ENCODE measurements at places on chromosomes 3 and 15.

GRCh38 chr3:43559961-43560360 is 61.9 kb downstream of the ANO10 start:
- no peak for DNase-seq

DNA sequence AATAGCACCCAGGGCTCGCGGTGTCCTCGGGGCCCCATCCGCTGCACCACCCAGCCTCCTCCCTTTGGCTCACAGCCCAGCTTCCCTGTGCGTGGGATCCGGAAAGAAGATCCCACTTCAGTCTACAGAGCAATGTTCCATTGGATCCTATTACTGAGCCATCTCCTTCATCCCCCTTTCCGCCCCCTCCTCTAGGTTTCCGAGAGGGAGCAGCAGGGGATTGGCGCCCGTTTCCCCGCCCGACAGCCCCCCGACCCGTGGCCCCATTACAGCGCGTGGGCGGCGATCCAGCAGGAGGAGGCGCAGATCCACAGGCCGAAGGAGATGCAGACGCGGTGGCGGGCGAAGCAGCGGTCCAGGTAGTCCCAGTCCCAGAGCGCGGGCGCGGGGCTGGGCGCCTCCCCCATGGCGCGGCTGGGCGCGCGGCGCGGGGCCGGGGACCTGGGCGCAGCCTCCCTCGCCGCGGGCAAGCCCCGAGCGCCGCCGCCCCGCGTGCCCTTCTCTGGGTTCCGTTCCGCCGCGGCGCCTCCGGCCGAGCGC is 340 bp downstream of the TMEM44 start:
- no peak for DNase-seq

- no peak for DNase-seq
Measured at GRCh38 chr3:40265181-40265580, 44.3 kb upstream of the EIF1B start.

DNA sequence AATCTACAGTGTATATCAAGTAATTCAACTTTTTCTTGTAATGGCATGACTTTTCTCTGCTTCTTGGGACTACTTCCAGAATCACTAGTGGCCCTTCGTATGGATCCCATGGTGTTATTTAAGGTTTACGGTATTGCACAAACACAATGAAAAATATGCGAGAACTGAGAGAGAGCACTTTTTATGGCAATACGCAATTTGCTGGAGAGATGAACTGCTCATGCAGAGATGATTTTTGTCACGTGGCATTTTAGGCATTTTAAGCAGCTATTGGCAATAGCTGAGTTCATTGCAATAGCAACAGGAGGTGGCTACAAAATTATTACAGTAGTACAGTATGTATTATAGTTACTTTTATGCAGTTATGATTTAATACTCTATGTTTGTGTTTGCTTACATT is 294.0 kb downstream of the UBE2E2 start:
- no peak for DNase-seq

DNA sequence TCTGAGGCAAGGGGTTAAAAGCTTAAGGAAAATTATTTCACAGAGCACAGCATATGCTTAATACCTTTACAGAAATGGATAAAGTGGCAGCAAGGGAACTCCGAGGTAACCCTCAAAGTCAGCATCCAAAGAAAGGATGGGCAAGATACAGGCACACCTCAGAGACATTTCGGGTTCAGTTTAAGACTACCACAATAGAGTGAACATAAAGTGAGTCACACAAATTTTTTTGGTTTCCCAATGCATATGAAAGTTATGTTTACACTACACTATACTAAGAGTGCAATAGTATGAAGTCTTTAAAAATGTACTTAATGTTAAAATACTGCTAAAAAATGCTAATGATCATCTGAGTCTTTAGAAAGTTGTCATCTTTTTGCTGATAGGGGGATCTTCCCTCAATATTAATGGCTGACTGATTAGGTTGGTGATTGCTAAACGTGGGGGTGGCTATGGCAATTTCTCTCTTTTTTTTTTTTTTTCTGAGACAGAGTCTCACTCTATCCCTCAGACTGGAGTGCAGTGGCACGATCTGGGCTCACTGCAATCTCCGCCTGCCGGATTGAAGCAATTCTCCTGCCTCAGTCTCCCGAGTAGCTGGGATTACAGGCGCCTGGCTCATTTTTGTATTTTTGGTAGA is 10.0 kb downstream of the UBR1 start:
- no peak for DNase-seq

- no peak for DNase-seq
Measured at GRCh38 chr15:78605680-78606079, 15.1 kb downstream of the CHRNA3 start.

DNA sequence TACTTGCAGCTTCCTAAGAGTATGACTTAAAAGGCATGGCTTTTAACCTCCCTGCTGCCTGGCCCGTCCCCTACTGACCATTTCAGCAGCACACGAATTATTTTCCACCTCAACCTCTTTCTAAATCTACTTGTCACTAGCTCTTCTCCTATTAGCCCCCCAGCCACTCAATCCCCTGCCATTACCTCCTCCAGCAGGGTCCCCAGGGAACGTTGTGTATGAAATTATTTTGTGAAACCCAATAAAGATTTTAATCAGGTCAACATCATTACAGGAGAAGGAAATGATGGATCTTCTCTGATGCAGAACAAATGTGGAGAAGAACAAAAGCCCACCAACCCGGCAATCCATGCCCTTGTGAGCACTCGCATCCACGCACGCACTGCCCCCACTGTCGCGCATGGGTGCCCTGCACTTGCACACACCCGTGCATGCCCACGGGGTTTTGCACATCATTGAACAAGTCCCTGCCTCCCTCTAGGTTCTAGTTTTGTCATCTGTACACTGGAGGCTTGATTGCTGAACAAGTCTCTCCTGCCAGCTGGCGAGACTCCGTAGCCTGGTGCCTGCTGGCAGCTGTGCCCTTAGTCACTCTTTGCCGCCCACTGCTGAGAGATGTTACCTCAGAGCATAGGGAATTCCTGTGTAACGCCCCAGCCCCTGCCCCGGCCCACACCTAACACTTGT is 51.6 kb downstream of the LINGO1 start:
- DNase-seq, result no peak

GRCh38 chr3:41682996-41683395 is 278.9 kb downstream of the ULK4 start:
- peak; percentile 75 for DNase-seq

GRCh38 chr3:108393128-108393900 is 97.0 kb downstream of the HHLA2 start:
- DNase-seq, result no peak

- no peak for DNase-seq
Measured at GRCh38 chr3:51734572-51734907, 27.7 kb downstream of the GRM2 start.

- peak; percentile 85 for DNase-seq
Measured at GRCh38 chr3:153221748-153222162, 59.7 kb downstream of the RAP2B start.

GRCh38 chr3:190644035-190644434 is 130.2 kb downstream of the IL1RAP start:
- no peak for DNase-seq

- no peak for DNase-seq
Measured at GRCh38 chr3:176074096-176074495, 1123.2 kb downstream of the TBL1XR1 start.

- peak; percentile 48 for DNase-seq
Measured at GRCh38 chr3:115825046-115825445, 201.7 kb downstream of the GAP43 start.

- DNase-seq, result no peak
Measured at GRCh38 chr3:193396451-193397244, 18.1 kb upstream of the ATP13A5 start.

DNA sequence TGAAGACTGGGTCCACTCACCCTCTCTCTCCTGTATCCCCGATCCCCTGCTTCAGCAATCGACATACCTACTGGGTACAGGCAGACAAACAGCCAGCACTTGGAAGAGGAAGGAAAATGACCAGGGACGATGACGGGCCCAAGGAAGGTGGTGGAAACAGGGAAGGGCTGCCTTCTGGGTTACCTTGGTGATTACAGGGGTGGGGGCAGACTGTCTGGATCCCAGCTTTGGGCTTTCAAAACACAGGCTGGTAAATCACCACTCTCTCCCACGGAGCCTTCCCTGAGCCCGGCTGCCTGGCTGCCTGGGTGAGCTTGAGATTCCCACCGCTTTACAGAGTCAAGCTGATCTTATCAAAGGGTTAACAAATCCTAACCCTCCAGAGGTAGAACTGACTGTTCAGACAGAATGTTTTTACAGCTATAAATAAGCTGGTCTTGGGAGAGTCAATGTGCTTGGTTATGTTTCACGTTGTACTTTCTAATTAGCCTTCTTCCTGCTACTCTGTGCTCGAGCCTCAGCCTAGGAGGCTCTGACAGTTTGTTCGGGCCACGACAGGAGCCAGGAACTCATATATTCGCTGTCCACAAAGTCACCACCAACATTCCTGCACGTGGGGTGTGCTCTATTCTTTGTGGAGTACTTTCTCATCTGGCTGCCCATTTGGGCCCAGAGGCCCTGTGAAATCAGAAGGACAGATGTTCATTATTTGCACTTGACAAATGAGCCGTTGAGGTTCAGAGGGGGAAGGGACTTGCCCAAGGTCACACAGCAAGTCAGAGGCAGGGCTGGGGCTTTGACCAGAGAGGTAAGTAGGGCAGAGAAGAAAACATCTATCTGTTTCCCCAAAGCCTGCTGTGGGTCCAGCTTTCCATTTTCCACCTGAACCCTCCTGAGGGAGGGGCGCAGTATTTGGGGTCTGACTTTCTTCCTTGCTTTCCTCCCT is 63.5 kb downstream of the FEM1B start:
- DNase-seq, result no peak

DNA sequence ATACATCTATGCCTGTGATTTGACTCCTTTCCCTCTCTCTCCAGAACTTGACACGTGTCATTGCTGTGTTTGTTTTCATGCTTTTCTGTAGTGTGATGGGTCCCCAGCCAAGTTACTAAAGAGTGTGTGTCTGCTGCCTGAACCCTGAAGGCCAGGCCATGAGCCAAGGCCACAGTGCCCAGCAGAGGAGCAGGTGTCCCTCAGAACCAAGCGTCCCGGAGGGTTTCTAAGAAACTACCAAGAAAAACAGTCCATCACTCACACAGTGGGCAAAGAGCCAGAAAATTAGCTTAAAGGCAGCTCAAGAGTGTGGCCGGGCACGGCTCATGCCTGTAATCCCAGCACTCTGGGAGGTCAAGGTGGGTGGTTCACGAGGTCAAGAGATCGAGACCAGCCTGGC is 35.2 kb downstream of the FBXO45 start:
- DNase-seq, result no peak

DNA sequence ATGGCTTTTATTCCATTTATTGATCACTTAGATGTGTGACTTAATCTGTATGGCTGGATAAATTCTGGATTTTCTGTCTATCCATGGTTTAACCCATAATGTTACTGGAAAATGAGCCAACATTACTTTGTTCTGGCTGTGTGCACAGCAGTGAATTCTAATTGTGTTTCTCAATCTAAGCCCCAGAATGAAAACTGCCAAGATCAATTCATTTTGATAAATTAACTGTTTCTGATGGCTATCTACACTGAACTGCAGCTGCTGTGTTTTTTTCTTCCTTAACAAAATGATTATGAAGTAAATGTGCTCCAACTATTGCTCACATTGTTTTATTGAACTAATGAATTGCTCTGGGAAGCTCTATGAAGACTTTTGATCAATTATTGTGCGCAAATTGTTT is 35.7 kb upstream of the CPB1 start:
- no peak for DNase-seq

GRCh38 chr3:125990253-125990970 is 21.4 kb downstream of the ROPN1B start:
- peak; percentile 75 for DNase-seq

GRCh38 chr15:56837273-56837672 is 81.2 kb upstream of the TCF12 start:
- DNase-seq, result no peak

DNA sequence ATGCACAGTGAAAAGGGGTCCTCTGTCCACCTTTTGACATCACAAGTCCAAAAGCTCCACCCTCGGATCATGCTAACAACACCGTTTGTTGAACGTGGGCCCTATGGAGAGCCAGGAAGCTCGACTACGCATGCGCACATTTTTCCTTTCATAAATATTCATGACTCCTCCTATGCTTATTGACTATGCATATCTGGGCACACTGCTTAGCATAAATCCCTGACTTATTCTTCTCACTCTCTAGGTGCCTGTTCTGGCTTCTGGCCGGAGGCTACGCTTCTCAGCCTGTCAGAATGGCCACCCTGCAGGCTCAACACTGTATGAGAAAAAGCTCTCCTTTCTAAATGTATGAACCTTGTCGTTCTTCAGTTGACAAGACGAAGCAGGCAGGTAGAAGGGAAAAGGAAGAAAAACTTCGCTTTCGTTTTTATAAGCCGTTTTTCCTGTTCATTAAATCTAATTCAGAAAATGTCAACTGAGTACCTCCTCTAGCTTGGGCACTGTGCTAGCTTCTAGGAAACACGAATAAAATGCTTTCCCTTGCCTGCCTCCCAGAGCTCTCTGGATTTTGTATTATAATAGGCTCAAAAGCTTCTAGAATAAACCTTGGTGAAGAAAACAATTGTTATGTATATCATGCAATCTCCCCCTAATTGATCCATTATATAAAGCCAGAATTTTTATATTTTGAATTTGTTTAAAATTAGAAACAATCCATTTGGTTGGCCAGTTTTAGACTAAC is 207.7 kb downstream of the ATP10A start:
- no peak for DNase-seq

DNA sequence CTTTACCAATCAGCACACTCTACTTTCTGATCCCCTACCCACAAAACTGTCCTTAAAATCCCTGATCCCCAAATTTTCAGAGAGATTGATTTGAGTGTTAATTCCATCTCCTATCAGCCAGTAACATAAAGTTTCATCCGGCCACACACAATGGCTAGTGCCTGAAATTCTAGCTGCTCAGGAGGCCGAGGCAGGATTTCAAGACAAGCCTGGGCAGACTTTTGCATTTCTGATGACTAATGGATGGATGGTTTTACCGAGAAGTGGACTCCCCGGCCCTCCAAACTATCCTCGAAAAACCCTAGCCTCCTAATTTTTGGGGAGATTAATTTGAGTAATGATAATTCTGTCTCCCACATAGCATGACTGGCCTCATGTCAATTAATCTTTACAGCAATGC is 269.8 kb upstream of the POU1F1 start:
- DNase-seq, result no peak

DNA sequence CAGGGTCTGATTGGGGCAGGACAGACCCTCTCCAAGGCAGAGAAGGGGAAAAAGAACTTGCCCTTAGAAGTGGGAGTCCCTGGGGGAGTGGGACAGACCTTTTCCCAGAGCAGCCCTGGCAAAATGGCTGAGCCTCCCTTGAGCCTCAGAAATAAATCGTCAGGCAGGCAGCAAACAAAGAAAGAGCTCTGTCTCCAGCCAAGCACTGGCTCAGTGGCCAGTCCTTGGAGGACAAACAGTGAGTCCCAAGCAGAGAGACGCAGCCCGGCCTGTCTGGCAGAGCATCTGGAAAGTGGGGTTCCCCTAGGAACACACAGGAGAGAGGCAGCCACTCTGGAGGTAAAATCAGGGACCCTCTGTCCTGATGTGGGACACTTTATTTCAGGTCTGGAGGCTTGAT is 1.8 kb downstream of the SLC6A1 start:
- no peak for DNase-seq

GRCh38 chr3:160400030-160400701 is 716 bp downstream of the SMC4 start:
- DNase-seq, result no peak

Data from fibroblast of skin of left biceps (primary cell).